ENCODE measurements at places on chromosomes 12 and 14.

GRCh38 chr14:31307198-31307597, 99.6 kb upstream of the HECTD1 start:
- no peak overlapping the region for H3K27ac ChIP-seq
- no peak for DNase-seq
- H3K27me3 ChIP-seq = no peaks in the 10 kb centered on the region
- H3K36me3 ChIP-seq = peaks cover 33% of the 10 kb centered on the region

- H3K27ac ChIP-seq = no peak overlapping the region
- no peaks in the 10 kb centered on the region for H3K27me3 ChIP-seq
- no peak overlapping the region for H3K4me3 ChIP-seq
- no peak for DNase-seq
Observed at GRCh38 chr12:12378616-12379015, 21.7 kb downstream of the BORCS5 start.

GRCh38 chr12:14018080-14018479, 36.7 kb upstream of the GRIN2B start:
- no peaks in the 10 kb centered on the region for H3K36me3 ChIP-seq
- H3K27me3 ChIP-seq = no peaks in the 10 kb centered on the region
- no peak overlapping the region for H3K4me3 ChIP-seq
- H3K27ac ChIP-seq = no peak overlapping the region
- no peak for DNase-seq

- DNase-seq = no peak
- no peaks in the 10 kb centered on the region for H3K36me3 ChIP-seq
- H3K27ac ChIP-seq = no peak overlapping the region
- no peak overlapping the region for H3K4me3 ChIP-seq
Observed at GRCh38 chr14:104104076-104104901, 18.8 kb downstream of the ASPG start.

DNA sequence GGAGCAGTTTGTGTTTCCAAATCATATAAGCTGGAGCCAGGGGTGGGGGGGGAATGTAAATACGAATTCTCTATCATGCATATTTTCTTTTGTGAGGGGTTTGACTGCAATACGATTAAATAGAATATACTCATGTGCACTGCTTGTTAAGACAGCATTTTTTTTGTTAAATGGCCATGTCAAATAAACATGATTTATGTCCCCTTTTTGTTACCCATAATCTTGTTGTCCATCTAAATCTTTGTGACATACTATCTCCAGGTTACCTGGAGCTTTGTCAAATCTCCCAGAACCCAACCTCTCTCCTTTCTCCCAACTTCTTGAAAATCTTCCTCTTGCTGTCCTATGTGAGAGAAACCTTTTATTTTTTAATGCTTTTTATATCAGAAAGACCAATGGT, 233.1 kb downstream of the SLC25A21 start:
- H3K4me3 ChIP-seq = no peak overlapping the region
- no peaks in the 10 kb centered on the region for H3K36me3 ChIP-seq
- no peak overlapping the region for H3K27ac ChIP-seq
- no peaks in the 10 kb centered on the region for H3K27me3 ChIP-seq
- peaks cover 65% of the 10 kb centered on the region for H3K4me1 ChIP-seq

- H3K4me1 ChIP-seq = no peaks in the 10 kb centered on the region
- no peaks in the 10 kb centered on the region for H3K36me3 ChIP-seq
- DNase-seq = no peak
- H3K4me3 ChIP-seq = no peak overlapping the region
- H3K27ac ChIP-seq = no peak overlapping the region
- no peaks in the 10 kb centered on the region for H3K27me3 ChIP-seq
Observed at GRCh38 chr12:26062566-26062965, 62.3 kb downstream of the BHLHE41 start.

GRCh38 chr12:50203691-50204090, 36.5 kb upstream of the CERS5 start:
- H3K4me3 ChIP-seq = no peak overlapping the region
- H3K36me3 ChIP-seq = peaks cover 18% of the 10 kb centered on the region
- no peaks in the 10 kb centered on the region for H3K4me1 ChIP-seq
- H3K27me3 ChIP-seq = no peaks in the 10 kb centered on the region
- no peak for DNase-seq

GRCh38 chr14:52700701-52701172, 5.4 kb upstream of the ERO1A start:
- H3K36me3 ChIP-seq = no peaks in the 10 kb centered on the region
- no peaks in the 10 kb centered on the region for H3K27me3 ChIP-seq
- H3K27ac ChIP-seq = no peak overlapping the region
- no peak overlapping the region for H3K4me3 ChIP-seq
- peaks cover 8% of the 10 kb centered on the region for H3K4me1 ChIP-seq

GRCh38 chr12:31033681-31034080, 40.0 kb upstream of the DDX11 start:
- H3K27ac ChIP-seq = no peak overlapping the region
- no peaks in the 10 kb centered on the region for H3K36me3 ChIP-seq
- DNase-seq = no peak
- H3K4me3 ChIP-seq = no peak overlapping the region
- H3K27me3 ChIP-seq = no peaks in the 10 kb centered on the region

GRCh38 chr12:65940744-65941143, 116.5 kb downstream of the HMGA2 start:
- H3K27me3 ChIP-seq = no peaks in the 10 kb centered on the region
- no peak overlapping the region for H3K27ac ChIP-seq
- no peaks in the 10 kb centered on the region for H3K4me1 ChIP-seq
- H3K4me3 ChIP-seq = no peak overlapping the region

GRCh38 chr12:79366374-79366773, 324.4 kb downstream of the PAWR start:
- no peak overlapping the region for H3K27ac ChIP-seq
- no peak for DNase-seq
- H3K4me3 ChIP-seq = no peak overlapping the region
- H3K27me3 ChIP-seq = no peaks in the 10 kb centered on the region
- no peaks in the 10 kb centered on the region for H3K4me1 ChIP-seq
- H3K36me3 ChIP-seq = no peaks in the 10 kb centered on the region

DNA sequence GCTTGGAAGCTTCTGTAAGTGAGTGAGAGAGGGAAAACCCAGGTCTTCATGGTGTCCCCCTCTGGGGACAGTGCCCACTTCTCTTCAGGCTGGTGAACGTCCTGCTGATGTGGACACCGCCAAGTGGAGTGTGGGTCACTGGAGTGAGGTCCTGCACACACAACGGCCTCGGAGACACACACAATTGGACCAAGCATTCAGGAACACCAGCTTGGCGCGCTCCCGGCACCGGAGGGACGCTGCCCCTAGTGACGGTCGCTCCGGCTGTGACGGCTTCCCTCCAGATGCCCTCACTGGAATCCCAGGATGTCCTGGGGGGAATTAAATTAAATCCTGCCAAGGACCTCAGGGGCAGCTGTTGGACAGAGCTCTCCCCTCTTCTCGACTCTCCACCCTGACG, 123.1 kb downstream of the ZNF664 start:
- H3K36me3 ChIP-seq = no peaks in the 10 kb centered on the region
- H3K27me3 ChIP-seq = no peaks in the 10 kb centered on the region
- no peak for DNase-seq

GRCh38 chr12:75289753-75290152, 40.4 kb downstream of the CAPS2 start:
- no peaks in the 10 kb centered on the region for H3K27me3 ChIP-seq
- DNase-seq = peak; percentile 50
- H3K36me3 ChIP-seq = no peaks in the 10 kb centered on the region
- no peak overlapping the region for H3K4me3 ChIP-seq

DNA sequence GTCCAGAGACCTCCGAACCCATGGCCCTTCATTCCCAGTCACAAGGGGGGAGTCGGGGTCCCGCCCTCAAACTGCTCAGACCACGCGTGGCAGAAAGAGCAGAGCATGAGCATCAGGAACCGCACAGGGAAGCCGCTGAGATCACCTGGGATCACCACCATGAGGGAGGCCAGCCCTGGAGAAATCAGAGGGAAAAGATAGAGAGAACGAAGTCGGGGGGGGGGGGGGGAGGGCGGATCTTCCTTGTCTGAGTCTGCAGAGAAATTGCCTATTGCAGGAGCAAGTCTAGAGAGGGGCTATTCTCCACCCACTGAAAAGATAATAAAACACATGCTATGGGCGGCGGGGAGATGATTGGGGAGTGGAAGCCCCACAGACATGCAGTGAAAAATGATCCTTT, 884 bp upstream of the TMEM132C start:
- DNase-seq = no peak
- no peaks in the 10 kb centered on the region for H3K27me3 ChIP-seq
- no peak overlapping the region for H3K4me3 ChIP-seq
- no peak overlapping the region for H3K27ac ChIP-seq
- H3K36me3 ChIP-seq = no peaks in the 10 kb centered on the region

GRCh38 chr12:109575683-109576082, 2.1 kb downstream of the MVK start:
- DNase-seq = no peak
- peaks cover 27% of the 10 kb centered on the region for H3K4me1 ChIP-seq
- H3K27ac ChIP-seq = no peak overlapping the region
- H3K36me3 ChIP-seq = peaks cover 21% of the 10 kb centered on the region
- H3K27me3 ChIP-seq = no peaks in the 10 kb centered on the region

DNA sequence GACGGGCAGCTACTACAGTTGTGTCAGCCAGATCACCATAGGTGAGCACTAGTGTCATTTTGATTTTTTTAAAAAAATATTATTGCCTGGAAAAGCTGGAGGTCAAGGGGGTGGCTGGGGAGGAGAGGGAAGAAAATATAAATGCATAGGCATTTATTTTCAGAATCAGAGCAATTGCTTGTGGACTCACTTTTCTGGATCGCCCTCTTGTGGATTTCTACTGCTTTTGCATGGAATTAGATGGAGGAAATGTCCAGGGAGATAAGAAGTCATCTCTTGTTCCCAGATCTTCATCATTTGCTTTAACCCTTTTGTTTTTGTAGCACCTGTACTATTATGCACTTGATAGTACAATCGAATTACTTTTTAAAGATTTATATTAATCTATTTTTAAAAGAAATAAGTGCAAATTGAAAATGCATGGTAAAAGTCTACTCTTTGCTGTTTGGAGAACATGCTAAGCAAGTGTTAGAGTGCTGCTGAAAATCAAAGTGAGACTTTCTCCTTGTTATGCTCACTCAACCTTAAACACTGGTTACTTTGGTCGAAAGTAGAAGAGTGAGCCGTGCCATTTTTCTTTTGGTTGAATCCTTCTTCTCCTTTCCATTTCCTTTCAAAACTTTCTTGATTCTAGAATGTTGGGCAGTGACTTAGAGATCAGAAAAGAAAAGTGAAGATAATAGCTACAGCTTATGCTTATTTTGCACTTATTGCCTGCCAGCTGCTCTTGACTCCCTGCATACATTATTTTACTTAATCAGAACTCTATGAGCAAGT, 60.6 kb upstream of the ANO4 start:
- peak; percentile 52 for DNase-seq
- 0 out of 2 replicates have a peak, but pooled peaks cover 2% of the 10 kb centered on the region for H3K27me3 ChIP-seq
- H3K4me1 ChIP-seq = no peaks in the 10 kb centered on the region
- no peaks in the 10 kb centered on the region for H3K36me3 ChIP-seq
- no peak overlapping the region for H3K27ac ChIP-seq

GRCh38 chr14:85332401-85332800, 197.5 kb upstream of the FLRT2 start:
- no peak overlapping the region for H3K4me3 ChIP-seq
- H3K27ac ChIP-seq = no peak overlapping the region
- DNase-seq = no peak
- H3K4me1 ChIP-seq = no peaks in the 10 kb centered on the region
- H3K27me3 ChIP-seq = no peaks in the 10 kb centered on the region

DNA sequence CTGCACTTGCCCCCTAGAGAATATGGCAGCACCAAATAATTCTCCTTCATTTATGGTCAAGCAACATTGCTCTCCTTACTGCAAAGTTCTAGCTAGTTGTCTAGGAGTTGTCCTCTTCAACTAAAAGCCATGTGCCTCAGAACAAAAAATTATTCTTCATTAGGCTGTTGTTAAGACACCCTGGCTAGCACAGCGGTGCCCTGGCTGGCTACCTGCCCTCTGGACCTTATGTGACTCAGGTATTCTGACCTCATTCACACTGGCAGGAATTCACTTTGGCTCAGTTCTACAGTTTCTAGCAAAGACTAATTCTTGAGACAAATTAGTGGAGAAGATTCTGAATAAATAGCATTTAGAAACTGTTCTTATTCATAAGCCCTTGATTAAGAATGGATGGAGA, 224.4 kb upstream of the KRR1 start:
- H3K27me3 ChIP-seq = no peaks in the 10 kb centered on the region
- no peak overlapping the region for H3K27ac ChIP-seq
- no peaks in the 10 kb centered on the region for H3K36me3 ChIP-seq
- no peak for DNase-seq

DNA sequence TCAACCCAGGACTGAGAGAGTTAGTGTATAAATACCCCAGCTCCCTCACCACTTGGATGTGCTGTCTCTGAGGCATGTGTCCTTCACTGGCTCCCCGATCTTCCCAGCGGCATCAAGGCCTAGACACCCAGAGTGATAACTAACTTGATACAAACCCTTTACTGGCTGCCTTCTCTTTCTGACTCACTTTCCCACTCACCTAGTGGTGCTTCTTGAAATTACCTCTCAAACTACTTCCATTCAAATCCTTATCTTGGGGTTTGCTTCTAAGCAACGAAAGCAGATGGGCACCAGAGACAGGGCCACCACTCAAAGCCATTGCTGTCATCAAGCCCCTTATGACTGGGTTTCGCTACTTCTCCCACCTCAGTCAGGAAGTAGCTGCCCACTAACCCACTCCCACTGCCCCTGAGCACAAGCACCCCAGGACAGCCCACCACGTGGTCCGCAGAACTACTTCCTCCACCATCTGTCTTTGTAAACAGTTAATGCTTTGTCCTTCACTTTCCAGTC, 17.2 kb downstream of the ZFP36L1 start:
- no peak overlapping the region for H3K4me3 ChIP-seq
- no peaks in the 10 kb centered on the region for H3K36me3 ChIP-seq
- DNase-seq = peak; percentile 71
- no peaks in the 10 kb centered on the region for H3K4me1 ChIP-seq
- H3K27ac ChIP-seq = no peak overlapping the region

DNA sequence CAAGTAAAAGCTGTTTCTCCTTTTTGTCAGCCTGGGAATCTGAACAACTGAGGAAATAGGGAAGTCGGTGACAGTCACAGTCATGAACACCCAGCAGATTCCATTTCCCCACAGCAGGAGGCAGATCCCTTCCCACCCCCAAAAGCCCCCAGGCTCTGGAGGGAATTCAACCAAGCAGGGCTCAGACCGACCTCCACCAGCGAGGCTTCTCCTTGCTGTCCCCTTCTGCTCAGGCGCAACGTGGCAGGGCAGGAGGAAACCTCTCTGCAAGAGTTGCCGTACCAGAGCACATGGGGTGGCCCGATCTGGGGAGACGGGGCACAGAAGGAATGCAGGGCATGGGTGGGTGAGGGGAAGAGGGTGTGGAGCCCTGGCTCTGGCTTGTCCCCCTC, 319 bp downstream of the GALNT6 start:
- no peak for DNase-seq
- H3K36me3 ChIP-seq = no peaks in the 10 kb centered on the region
- H3K4me3 ChIP-seq = peak overlapping the region; percentile 83
- no peaks in the 10 kb centered on the region for H3K27me3 ChIP-seq
